GM13977 (cell line): ENCODE measurements at places on chromosomes 7 and 10.
A peak's percentile ranks its signal among the peaks of the same experiment; 100 is the strongest.

DNA sequence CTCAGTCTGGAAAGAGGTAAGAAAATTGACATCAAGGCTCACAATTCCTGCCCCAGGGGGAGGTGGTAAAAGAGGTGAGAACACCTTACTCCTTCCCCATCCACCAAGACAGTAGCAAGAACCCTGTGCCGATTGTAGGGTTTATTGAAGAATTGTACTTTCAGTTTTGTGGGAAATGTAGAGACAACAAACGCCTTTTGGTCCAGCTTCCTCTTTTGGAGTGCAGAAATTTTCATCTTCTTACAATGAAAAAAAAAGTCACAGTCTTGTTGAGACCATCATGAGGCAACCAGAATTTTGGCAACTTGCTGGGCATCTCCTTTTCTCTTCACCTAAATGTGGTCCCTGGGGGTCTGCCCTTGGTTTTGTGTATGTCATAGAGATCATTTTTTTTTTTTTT is 217.7 kb downstream of the TMEM178B start:
- DNase-seq = no peak

GRCh38 chr10:30185916-30186315 is 126.5 kb upstream of the JCAD start:
- DNase-seq = no peak

GRCh38 chr7:36625247-36625646 is 99.0 kb downstream of the AOAH start:
- no peak for DNase-seq

DNA sequence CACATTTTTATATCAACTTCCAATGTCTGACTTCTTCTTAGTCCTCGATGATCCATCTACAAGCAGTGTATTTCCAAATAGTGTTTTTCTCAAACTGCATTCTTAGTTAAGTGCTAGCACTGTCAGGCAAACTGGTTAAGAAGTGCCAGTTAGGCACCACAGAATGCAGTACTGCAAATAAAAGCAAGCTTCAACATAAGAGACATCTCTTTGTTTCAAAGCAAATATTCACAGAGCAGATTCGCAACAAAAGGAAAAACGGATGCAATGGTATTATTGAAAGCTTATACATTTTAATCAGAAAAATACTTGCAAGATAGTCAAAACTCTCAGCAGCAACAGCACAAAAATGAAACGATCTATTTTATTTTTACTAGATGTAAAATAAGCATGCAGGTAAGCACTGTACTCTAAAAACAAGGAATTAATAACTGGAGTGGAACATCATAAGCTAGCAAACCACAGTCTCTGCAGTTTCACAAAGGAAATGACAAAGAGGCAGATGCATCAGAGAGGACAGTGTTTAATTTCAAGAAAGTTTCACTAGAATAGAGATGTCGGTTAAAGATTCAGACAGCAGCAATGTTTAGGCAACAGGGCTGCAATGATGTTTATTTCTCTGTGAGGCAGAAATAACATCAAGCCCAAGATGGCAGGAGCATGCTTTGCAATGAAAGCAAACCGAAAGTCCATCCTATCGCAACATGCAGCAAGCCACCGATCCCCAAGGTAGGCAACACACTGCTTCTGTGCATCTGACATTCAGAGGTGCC is 82.0 kb downstream of the FGFR2 start:
- peak; percentile 23 for DNase-seq

DNA sequence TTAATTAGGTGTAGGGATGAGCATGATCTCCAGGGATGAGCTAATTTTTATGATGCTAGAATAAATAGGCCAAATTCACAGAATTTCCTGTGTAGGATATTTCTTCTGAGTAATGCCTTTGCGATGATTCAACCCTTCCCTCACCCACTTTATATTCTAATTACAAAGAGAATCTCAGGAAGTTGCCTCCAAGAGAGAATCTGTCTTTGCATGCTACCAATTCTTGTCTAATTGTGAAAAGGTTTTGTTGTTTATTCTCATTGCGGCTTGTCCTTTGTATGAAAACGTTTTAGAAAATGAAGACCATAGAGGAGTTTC is 6.3 kb downstream of the C7orf57 start:
- no peak for DNase-seq

DNA sequence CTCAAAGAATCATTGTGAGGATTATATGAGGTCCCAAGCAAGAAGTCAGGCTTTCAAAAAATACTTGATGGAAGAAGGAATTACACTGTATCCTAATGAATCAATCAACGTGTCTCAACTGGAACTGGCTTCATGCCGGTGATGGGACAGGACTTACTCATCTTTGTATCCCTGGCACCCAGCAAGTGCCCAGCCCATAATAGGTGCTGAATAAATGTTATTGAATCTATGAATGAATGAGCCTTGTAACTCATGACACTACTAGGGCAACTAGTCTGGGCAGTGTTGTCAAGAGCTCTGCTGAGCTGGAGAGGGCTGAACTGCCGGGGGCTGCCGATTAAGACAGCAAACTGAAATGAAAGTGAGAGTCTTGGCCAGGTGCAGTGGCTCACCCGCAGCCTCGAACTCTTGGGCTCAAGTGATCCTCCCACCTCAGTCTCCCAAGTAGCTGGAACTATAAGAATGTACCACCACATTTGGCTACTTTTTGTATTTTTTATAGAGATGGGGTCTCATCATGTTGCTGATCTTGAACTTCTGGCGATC is 87.2 kb upstream of the KIF5B start:
- no peak for DNase-seq

GRCh38 chr7:93298206-93298605 is 66.0 kb downstream of the VPS50 start:
- DNase-seq = no peak

GRCh38 chr7:80647436-80647835 is 9.0 kb downstream of the CD36 start:
- no peak for DNase-seq

DNA sequence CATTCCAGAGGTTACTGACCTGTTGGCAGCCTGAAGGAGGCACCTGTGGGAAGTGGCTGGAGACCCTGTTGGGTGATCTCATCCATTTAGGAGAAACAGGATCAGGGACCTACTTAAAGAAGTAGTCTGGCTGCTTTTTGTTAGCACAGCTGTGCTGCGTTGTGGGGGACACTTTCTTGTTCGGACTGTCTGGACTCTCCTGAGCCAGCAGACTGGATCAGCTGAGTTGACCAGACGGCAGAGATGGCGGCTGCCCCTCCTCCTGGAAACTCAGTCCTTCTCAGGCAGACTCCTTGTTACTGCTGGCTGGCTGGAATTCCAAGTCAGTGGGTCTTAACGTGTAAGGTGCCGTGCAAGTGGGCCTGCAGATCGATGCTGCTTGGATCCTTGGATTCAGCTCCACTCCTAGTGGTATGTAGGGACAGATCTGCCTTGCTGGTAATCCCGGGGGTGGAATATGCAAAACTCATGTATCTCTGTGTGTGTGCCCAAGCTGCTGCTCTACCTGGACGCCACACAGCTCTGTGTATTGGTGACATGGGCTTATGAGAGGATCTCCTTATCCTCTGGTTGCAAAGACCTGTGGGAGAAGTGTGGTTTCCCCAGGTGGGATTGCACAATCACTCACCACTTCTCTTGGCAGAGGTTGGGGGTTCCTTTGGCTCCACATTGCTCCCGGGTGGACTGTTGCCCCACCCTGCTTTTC is 87.3 kb downstream of the CCSER2 start:
- DNase-seq = no peak

DNA sequence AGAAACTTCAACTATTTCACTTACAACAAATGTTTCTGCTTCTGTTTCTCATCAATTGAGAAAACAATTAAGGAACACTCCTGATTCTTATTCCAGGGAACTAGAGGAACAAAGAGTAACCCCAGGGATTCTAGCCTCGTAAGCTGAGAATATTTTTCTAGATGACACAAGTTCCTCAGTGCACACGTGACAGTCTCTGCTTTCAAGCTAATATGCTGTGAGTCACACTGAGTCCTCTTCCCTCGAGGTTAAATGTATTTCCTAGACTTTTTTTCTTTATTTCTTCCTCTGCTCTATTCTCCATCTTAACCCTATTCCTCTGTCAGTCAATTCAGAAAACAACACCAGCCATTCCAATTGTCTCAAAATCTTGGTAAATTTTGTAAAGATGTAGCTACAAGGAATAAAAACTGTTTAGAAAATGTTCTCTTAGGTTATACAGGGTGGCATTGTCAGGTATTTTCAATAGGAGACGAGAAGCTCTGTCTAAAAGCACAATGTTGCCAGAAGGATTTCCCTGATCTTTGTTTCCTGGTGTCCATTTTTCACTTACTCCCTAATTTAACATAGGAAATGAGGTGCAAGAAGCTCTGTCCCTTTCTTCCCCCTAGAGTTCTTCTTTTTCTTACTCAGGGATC is 5.8 kb upstream of the C1GALT1 start:
- no peak for DNase-seq

GRCh38 chr7:150936018-150936417 is 42.1 kb downstream of the KCNH2 start:
- DNase-seq = no peak

GRCh38 chr10:83673316-83673715 is 466.0 kb upstream of the GHITM start:
- DNase-seq = no peak

DNA sequence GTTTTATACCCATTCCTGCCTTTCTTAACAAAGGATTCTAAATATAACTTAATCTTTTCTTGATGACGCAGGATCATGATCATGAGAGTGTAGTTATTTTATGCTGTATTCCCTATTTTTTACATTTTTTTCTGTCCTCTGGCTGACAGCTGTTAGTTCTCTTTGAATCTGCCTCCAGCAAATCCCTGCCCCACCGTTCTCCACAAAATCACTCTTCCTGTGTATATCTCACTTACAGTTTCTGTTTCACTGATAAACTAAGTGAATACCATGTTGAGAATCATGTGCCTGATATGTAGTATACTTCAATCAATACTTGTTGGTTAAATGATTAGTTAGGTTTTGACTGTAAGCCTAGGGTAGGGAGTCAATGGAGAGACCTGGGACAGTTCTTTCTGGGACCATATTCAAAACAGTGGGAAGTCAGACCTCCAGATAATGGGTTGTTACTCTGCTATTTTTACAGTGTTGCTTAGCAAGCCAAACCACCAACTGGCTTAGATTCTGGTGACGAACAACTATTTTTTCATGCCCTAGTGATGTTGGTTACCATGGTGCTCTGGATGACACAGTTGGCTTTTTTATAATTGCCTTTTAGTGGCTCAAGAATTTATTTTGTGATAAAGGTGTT is 12.8 kb downstream of the CNNM1 start:
- DNase-seq = no peak

GRCh38 chr7:31069860-31070555 is 17.9 kb downstream of the ADCYAP1R1 start:
- no peak for DNase-seq

DNA sequence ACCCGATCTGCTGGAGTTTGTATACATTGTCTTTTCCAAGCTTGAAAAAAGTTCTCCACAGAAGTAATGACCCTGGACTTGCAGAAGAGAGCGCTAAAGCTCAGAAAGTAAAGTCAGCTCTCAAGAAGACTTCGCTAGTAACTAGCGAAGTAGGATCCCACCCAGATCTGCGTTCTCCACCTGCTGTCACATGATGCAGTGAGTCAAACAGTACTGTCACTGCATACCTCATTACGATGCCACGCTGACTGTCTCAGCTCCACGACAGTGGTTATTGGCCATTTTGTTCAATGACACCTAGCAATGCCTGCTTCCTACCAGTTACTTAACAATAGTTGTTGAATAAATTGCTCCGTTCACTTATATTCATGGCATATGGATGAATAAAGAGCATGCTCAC is 29.7 kb upstream of the SEC61G start:
- DNase-seq = peak; percentile 70

DNA sequence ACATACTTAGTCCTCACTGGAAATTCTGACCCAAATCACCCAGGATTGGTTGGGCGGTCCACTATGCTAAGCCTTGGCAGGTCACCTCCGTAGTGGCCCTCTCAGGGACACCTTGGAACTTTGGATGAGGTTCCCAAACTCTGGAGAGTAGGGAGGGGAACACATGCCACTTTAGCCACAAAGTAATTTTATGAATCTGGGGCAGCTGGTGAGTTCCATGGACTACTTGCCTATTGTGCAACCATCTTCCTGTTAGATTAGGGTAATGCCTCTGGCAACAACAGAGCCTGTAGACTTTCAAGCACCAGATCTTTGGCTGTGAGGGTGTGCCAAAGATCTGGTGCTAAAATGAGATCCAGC is 77.7 kb downstream of the ITGB8 start:
- no peak for DNase-seq

DNA sequence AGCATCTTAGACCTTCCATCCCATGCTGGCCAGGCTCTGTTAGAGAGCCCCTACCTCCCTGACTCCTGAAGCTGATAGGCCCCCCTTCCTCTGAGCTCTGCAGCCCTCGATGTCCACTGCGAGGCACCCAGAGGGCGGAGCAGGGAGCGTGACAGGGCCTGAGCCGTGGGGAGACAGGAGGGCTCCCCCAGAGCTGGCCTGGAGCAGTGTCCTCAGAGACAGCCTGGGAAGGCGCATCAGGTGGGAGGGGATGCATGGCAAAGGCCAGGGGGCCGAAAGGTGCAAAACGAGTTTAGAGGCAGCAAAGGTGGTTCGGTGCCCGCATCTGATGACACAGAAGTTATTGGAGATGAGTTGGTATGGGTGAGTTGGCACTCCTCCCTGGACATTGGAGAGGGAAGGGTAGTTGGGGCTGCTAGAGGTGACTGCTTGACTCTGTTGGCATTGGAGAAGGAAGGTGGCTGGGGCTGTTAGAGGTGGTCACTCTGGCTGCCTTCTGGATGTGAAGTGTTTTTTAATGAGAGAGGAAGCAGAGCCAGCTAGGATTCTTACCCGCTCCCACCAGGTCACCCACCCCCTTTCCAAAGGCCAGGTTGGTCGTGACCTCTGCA is 53.1 kb downstream of the PRF1 start:
- no peak for DNase-seq

DNA sequence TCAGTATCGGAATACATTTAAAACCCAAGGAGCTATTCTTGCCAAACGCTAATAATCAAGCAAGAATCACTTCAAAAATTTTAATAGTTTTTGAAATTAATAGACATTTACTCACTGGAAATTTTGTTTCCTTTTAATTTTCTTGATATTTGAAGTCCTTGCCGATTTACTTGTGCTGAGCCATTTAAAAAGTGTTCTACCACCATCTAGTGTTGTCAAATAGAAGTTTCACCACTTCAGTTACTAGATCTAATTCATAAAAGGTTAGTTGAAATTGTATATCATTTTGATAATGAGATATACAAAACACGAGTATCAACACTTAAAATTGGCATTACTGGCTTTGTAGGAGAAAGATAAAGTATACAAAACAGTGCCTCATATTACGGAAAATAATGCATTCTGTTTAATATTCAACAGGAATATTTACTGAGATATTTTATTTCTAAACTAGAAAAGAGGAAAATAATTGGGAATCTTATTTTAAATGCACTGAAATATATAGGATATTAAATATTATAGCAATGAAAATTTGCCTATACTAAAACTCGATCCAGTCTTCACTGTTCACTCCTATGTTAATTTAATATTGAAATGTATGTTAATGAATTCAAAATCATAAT is 664.8 kb upstream of the SEMA3D start:
- DNase-seq = no peak
